ENCODE measurements at places on chromosomes 12 and 14.

DNA sequence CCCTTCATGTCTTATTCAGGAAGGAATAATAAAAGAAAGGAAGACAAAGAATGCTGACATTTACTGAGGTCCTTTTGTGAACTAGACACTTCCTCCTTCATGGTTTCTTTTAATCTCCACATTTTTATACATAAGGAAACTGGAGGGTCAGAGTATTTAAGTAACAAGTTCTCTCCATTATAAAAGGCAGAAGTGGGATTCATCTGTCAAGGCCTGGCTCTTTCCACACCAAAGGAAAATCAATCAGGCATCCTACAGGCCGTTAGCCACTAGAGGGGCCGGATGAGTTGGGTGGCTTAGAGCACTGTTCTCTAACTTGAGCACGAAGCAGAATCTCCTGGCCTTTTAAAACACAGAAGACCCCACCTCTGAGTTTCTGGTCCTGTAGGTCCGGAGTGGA is 36.8 kb upstream of the NINJ2 start:
- DNase-seq = no peak

GRCh38 chr14:79516009-79516408 is 695.3 kb downstream of the DIO2 start:
- no peak for DNase-seq

- no peak for DNase-seq
Measured at GRCh38 chr12:50338920-50339645, 55.8 kb upstream of the LIMA1 start.

GRCh38 chr14:31582286-31582691 is 21.1 kb downstream of the NUBPL start:
- no peak for DNase-seq

GRCh38 chr12:57640175-57641042 is 7.4 kb upstream of the B4GALNT1 start:
- DNase-seq = no peak

DNA sequence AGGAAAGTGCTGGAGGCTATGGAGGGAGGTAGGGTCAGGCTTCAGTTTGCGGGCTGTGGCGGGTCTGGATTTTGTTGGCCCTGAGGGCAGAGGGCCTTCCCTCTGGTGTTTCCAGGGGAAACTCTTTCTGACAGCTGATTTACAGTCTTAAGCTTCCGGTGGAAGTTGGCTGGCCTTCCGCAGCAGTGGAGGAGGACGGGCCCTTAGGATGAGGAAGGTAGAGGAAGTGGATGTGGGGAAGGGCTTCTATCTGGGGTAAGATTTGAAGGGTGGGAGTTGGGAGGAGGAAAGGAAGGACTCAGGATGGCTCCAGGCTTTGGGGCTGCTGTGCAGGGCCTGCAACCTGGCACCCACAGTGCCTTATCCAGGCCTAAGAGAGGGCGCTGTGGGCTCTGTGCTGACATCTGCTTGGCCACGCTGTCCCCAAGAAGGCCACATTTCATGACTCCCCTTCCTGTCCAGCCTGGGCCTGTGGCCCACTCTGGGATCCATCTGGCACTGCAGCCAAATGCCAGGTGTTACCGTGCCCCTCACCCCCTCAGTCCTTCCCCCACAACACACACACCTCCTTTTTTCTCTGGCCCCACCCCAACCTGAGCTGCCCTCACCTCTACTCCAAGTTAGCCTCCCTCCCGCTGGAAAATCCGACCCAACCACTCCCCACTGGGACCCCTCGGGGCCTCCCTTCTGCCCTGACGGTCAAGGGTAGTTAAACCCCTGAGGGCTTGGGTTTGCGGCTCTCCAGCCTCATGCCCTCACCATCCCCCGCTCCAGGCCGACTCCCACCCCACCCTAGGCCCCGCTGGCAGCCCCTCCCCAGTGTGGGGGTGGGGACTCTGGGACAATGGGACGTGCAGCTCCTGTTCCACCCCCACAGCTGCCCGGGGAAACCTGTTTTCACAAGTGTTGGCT is 7.7 kb upstream of the PPP1R13B start:
- DNase-seq = no peak

- DNase-seq = no peak
Measured at GRCh38 chr12:8612629-8613028, at the start of gene AICDA. Gene AICDA, minus strand, starts transcription at chr12:8612859. Its CDS starts 92 bp downstream, at chr12:8612767.

- no peak for DNase-seq
Measured at GRCh38 chr12:125454786-125455480, 389.7 kb downstream of the AACS start.

DNA sequence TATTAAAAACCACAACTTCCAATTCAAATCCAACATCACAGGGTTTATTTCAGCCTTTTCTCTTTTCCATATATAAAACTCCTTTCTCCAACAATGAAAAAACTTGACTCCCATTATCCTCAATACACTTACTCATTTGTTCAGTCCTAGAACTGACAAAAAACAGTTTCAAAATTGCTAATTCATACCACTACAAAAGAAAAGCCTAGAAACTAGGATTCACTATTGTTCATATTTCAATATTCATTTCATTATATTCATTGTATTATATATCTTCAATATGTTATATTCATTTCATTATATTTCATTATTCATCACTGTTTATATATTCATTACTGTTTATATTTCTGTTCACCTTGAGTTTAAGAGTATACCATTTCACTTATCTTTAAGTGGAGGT is 85.8 kb downstream of the NUMB start:
- no peak for DNase-seq

GRCh38 chr12:124442772-124443445 is 124.5 kb downstream of the NCOR2 start:
- DNase-seq = no peak

DNA sequence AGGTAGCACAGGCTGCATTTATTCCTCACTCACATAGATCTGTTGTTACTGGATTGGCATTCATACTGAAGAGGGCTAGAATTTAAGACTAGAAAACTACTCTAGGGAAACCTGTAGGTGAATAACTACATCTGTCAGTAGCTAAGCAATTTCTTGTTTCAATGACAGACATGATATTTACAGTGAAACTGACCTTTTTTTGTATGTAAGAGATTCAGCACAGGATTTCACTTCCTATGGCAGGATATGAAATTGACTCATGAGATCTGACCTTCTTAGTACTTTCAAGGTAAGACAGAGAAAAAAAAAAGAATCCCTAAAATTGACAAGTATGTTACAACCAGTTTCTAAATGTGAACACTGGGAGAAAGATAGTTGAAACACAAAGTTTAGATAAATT is 189.8 kb upstream of the SLC16A7 start:
- DNase-seq = no peak

- no peak for DNase-seq
Measured at GRCh38 chr14:89992273-89992672, 36.5 kb downstream of the TDP1 start.

GRCh38 chr12:70194076-70194475 is 49.2 kb upstream of the CNOT2 start:
- no peak for DNase-seq

DNA sequence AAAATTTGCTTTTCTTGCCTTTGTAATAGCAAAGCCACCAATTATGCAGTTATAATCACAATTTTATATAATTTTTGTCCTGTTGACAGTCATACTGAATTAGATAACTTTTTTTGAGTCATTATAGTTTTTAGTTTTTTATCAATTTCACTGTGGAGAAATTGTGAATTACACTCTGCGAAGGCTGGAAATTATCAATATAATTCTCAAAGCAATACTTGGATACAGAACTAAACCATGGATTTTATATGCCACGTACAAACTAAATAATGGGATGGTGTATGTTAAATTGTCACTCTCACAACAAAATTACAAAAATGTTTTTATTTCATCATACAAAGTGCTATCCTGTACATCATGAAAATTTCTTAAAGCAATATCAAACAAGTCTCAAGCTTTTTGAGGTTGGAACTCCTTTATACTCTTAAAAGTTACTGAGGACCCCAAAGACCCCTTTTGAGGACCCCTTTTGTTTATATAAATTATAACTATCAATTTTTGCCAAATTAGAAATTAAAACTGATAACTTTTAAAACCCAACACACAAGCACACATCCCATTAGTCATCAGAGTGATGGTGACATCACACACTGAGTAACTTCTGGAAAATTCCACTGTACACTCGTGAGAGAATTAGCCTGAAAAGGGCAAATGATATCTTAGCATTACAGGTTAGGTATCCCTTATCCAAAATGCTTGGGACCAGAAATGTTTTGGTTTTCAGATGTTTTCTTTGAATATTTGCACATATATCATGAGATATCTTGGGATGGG is 19.8 kb upstream of the AQP2 start:
- DNase-seq = no peak

- no peak for DNase-seq
Measured at GRCh38 chr12:23909551-23909950, 39.9 kb downstream of the SOX5 start.

DNA sequence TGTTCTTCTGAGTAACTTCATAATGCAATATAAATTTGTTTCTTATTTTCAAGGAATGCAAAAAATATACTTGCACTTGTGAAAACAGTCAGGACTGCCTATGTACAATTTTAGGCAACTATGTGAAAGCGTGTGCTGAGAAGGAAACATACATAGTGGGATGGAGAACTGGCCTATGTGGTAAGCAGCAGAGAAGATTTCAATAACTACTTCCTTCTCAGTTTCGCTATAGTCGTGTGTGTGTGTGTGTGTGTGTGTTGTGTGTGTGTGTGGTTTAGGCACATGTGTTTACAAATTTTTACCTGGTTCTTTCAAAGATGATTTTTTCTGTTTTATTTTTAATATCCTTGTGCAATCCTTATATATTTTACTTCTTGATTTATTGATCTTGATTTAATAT is 211.8 kb downstream of the LRRK2 start:
- DNase-seq = no peak

- DNase-seq = no peak
Measured at GRCh38 chr14:100608586-100609330, 21.5 kb upstream of the BEGAIN start.

GRCh38 chr14:105065280-105066228 is at the start of gene GPR132:
Gene GPR132, minus strand, starts transcription at chr14:105065430. Its CDS starts 10,010 bp downstream, at chr14:105055420.
- peak; percentile 74 for DNase-seq

DNA sequence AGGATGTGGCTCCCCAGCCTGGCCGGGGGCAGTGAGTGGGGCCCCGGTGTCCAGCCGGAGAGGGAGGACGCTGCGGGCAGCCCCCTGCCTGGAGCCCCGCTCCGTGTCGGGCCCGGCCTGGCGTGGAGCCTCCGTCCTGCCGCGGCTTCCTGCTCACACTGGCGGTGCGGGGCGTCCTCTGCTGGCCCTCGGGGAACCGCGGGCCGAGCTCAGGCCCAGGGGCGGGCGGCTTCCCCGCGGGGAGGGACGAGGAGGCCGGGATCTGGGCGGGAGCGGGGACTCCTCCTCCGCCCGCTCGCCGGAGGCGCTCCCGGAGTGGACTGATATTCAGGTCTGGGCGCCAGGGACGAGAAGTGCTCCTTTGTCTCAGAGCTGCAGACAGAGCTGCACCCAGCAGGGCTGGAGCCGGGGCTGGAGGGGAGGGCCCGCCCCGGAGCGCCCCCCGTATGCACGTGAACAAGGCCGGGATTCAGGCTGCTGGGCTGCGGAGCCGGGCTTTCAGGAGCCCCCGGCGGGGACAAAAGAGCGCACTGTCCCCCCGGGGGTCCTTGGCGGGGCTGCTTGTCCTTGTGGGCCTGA is 2.2 kb downstream of the MMP17 start:
- no peak for DNase-seq

GRCh38 chr12:112456029-112456428 is 37.3 kb downstream of the PTPN11 start:
- DNase-seq = no peak

GRCh38 chr12:81039231-81039630 is 38.6 kb upstream of the ACSS3 start:
- DNase-seq = no peak

DNA sequence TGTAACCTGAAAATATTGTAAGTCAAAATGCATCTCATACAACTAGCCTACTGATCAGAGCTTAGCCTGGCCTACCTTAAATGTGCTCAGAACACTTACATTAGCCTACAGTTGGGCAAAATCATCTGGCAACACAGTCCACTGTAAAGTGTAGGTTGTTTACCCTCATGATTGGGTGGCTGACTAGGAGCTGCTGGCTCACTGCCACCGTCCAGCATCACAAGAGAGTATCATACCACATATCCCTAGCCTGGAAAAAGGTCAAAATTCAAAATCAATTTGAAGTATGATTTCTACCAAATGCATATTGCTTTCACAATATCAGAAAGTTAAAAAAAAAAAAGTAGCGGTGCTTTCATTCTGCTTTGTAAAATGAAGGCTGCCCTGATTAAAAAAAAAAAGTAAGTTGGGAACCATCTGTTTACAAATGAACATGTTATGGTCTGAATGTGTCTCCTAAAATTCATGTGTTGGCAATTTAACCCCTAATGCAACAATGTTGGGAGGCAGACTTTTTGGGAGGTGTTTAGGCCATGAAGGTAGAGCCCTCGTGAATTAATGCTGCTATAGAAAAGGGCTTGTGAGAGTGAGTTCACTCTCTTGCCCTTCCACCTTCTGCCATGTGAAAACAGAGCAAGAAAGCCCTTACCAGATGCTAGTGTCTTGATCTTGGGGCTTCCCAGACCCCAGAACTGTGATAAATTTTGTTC is 211.8 kb downstream of the PPM1H start:
- DNase-seq = no peak

DNA sequence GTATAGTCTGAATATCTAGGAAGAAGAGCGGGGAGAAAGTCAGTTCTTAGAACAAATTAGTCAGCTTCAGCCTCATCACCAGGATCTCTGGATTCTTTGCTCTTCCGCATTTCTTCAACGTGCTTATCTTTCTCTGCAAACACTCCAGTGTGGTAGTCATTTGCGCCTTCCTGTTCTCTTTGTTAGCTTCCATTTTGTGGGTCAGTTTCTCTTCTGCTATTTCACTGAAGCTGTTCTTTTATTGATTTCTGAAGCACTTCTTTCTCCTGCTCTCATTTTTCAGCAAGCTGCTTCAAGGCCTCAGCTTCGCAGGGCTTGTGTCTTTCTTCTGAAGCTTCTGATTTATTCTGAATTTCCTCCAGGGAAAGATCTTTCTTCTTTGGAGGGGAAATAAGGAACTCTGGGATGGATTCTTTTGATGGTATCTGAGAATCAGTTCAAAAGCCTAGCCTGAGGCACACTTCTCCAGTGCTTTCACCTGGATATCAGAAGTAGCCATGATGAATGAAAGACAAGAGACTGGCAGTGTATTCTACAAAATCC is 13.5 kb downstream of the AMN1 start:
- no peak for DNase-seq

DNA sequence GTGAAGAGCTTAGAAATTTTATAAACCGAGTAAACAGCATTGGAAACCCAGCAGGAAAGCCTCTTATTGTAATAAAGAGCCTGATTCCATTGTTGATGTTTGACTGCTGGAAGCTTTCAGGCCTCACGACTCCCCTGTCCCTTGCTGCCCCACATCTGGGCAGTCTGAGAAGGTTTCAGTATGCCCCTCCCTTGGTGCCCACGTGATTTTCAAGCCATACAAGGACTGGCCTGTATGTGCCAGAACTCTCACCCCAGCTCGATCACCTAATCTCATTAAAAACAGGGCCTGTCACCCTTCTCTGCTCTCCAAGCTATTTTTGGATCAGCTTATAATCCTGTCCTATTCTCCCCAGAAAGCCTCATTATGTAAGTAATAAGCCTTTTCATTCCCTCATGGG is 7.5 kb upstream of the PYROXD1 start:
- no peak for DNase-seq

All from stimulated activated CD8-positive, alpha-beta memory T cell treated with anti-CD3 and anti-CD28 coated beads, Interleukin-12 subunit alpha, Interleukin-12 subunit beta, amount 100 ng/mL, for 4 hours (primary cell).